GM04503 (cell line): ENCODE measurements at places on chromosomes 5 and 9.

- DNase-seq = no peak
Measured at GRCh38 chr5:160083501-160083900, 35.7 kb downstream of the PWWP2A start.

- DNase-seq = no peak
Measured at GRCh38 chr9:13816837-13817236, 497.1 kb downstream of the NFIB start.

DNA sequence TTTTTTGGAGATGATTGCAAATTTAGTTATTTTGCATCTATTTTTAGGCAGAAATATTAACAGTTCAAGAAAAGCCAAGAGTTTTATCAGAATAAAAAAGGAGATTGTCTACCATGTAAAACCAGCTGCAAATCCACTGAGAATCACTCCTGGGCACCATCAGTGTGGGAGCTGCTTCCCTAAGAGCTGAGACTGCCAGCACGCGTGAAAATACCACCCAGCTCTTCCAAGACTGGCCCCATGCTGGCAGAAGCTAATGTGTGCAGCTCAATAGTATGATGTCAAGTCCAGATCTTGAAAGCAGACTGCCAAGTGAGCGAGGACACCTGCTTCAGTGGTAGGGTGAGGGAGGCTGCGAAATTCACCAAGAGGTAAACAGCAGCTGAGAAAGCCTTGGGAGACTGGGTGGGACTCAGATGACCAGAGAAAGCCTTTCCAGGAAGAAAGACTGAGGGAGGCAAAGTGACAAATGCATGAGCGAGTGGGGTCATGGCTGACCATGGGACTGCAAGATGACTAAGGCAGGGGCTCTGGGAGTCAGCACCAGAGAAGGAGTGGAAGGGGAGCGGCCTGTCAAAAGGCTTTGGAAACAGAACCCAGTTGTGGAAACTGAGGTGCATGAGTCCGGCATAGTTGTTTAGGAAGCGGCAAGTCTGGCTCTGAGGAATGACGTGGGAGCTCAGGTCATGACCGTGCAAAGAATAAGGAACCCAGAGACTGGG is 200.9 kb downstream of the GADD45G start:
- DNase-seq = no peak

- DNase-seq = peak; percentile 6
Measured at GRCh38 chr5:13477118-13477737, 467.3 kb downstream of the DNAH5 start.

- DNase-seq = peak; percentile 29
Measured at GRCh38 chr5:89457411-89458331, 574.7 kb upstream of the MEF2C start.

GRCh38 chr5:36279054-36279698 is 22.5 kb downstream of the RANBP3L start:
- DNase-seq = peak; percentile 37

DNA sequence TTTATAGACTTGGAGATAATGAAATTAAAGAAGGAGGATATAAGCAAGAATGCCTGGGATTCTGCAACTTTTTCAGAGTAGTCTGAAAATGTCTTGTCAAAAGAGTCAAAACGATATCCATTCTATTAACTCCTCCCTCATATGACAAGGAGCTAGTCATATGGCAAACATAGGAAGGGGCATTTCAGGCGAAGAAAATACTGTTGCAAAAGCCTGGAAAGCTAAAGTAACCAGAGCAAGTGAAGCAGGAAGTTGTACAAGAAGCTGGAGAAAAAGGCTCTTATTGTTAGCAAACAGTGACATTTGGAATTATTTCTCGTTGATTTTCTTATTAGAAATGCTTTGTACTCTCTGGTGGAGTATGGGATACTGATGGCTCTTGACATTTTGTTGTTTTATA is 94.0 kb upstream of the PTPRD start:
- no peak for DNase-seq

DNA sequence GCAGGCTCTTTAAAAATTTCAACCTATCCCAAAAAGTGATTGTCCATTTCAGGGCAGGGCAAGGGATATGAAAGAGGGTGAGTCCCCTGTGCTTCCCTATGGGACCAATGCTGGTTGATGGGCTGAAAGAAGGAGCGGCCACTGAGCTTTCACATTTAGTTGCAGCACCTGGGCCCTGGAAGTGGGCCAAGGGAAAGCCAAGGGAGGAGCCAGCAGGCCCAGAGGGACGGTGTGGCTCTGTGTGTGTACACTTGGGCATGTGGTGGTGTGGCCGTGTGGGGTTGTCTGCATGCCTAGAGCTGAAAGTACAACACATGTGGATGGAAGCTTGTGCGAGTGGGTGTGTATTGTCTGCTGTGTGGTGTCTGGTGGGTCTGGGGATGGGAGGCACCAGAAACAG is 14.0 kb upstream of the PSMD5 start:
- DNase-seq = no peak

- DNase-seq = no peak
Measured at GRCh38 chr5:144189800-144190429, 19.2 kb downstream of the KCTD16 start.
